ENCODE measurements at places on chromosomes 7 and 10. TPM values are rescaled to one million over a fixed set of nuclear protein-coding genes. Genes with fewer than 3 reads are reported as not detected.

DNA sequence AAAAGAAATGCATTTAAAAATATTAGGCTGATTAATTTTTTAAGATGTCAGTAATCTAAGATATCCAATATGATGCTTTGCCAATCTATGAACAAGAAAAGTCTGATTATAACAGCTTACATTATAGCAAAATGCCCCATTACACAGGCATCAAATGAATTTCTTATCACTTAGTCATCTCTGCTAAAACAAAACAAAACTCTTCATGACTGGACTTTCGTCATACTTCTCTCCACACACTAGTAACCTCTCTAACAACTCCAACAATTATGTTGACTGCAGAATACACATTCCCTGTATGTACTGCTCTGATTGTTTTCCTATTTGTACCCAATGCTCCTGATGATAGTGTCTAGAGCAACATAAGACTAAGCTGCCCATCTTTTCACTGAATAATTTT lies 3.8 kb upstream of the MKI67 start:
- no peak for DNase-seq

DNA sequence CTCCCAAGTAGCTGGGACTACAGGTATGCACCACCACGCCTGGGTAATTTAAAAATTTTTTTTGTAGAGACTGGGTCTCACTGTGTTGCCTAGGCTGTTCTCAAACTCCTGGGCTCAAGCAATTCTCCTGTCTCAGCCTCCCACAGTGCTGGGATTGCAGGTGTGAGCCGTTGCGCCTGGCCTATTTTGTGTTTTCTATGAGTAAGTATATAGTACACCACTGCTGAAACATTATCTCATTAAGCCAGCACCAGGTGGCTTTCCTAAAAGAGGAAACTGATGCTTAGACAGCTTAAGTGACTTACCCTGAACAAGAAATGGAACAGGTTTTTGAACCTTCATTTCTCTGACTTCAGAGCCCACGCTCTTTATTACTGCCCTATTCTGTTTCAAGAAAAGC lies 7.8 kb upstream of the PTPN12 start:
- no peak for DNase-seq

DNA sequence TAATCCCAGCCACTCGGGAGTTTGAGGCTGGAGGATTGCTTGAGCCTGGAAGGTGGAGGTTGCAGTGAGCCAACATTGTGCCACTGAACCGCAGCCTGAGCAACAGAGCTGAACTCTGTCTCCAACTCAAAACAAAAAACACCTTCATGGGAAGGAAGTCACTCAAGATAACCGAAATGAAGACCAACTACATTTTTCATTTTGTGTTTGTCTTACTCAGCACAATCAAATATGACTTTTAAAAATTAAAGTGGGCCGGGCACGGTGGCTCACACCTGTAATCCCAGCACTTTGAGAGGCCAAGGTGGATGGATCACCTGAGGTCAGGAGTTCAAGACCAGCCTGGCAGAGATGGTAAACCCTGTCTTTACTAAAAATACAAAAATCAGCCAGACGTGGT lies 40.0 kb downstream of the CREM start:
- DNase-seq, result no peak

GRCh38 chr10:34811968-34812514 lies 3.1 kb downstream of the PARD3 start:
- DNase-seq, result no peak

DNA sequence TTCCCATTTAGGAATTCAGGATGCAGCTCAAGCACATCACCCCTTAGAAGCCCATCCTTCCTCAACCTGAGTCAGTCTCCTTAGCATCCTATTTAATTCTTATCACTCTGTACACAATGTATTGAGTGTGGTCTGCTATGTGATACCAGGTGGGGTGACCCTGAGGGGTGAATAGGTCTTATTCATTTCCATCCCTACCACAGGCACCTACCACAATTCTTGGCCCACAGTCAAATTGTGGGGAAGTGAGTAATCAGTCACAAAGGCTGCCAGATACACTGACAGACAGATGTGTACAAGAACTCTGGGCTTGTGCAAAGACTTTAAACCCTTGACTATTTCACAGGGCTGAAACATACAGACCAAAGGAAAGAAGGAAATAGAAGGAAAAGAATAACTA lies 560.5 kb downstream of the PARD3 start:
- no peak for DNase-seq

DNA sequence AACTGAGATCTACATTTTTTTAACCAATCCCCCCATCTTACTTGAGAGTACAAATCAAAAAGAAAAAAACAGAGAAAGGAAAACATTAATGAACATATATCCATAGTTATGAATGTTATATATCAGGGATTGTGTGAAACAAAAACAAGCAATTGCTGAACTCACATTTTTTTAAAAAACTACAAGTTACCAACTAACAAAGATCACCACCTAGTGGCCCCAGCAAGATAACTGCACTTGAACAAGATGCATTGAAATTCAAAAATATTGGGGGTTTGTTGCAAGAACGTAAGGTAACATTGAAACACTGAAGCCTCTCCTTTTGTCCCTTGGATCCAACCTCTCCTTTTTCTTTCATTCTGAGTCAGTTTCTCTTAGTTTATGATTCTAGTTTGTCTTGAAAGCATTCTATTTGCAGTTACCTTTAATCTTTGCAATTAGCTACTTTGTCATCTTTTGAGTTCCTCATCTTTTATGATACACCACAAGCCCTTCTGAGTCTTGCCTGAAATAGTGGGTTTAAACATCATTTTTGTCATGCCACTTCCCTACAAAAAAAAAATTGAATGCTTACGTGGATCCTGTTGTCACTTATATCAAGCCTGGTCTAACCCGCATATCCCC lies 87.3 kb upstream of the TES start:
- peak; percentile 10 for DNase-seq

DNA sequence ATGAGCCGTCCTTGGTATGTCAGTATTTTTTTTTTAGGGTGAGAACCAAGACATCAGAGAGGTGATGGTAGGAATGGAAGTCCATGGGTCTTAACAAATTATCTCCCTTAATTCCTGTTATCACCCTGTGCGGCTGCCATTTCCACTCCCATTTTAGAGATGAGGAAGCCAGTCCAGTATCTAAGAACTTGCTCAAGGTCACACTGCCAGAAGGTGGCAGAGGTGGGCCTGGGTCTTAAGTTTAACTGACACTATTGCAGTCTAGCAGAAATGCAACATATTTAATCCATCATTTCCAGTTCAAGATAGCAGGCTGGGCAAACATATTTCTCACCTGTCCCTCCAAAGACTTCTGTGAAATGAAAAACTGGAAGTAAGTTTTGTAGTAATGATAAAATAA lies 108.3 kb downstream of the GLI3 start:
- no peak for DNase-seq

- DNase-seq, result no peak
Measured at GRCh38 chr7:149637911-149638565, 135.3 kb downstream of the ZNF467 start.

GRCh38 chr10:117274509-117274908 lies 33.6 kb downstream of the SLC18A2 start:
- no peak for DNase-seq

GRCh38 chr10:122102146-122102868 lies 113.3 kb downstream of the TACC2 start:
- DNase-seq, result no peak

DNA sequence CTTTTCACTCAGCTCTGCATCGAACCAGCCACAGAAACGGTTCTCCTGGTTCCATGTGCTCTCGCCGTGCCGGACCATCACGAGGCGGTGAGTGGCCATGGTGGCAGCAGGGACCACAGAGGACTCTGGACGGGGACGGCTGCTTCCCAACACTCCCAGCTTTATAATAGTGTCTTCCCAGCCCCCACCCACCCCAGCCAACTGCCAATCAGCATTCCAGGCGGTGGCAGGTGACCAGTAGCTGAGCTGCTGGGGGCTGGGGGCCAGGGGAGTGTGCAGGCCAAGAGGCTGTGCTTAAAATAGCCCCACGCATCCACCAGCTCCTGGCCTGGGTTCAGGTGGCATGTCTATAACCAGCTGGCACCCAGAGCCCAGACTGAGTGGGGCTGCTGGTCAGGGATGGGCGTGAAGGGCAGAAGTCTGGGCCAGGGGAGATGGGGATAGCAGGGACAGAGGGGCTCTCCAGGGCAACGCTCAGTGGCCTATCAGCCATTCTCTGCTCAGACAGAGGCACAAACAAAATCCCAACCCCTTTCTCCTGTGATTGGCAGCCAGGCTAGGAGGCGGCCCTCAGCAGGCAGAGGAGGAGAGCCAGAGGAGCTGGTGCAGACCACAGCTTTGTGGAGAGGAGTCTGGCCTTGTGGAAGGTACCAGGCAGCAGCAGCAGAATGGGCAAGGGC lies at the start of gene PGAM2:
TSS of gene PGAM2 (minus strand) at position 137 of the 680 bp plus-strand sequence. CDS start at position 99, 38 bp downstream.
- DNase-seq, result no peak

DNA sequence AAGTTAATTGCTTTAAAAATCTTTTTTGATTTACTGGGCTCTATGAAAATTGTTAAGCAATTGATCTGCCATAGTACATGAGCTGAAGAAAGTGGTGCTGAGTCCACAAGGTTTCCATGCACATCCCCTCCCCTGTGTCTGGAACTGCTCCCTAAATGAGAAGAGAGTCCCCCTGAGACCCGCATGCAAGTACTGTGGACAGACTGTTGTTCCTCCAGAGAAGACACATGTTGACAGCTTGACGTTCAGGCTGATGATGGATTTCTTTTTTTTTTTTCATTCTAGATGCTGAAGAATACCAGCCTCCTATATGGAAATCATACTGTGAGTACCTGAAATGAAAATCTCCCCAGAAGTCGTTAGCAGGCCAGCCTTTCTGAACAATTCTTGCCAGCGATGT lies 159.8 kb downstream of the CHN2 start:
- no peak for DNase-seq

DNA sequence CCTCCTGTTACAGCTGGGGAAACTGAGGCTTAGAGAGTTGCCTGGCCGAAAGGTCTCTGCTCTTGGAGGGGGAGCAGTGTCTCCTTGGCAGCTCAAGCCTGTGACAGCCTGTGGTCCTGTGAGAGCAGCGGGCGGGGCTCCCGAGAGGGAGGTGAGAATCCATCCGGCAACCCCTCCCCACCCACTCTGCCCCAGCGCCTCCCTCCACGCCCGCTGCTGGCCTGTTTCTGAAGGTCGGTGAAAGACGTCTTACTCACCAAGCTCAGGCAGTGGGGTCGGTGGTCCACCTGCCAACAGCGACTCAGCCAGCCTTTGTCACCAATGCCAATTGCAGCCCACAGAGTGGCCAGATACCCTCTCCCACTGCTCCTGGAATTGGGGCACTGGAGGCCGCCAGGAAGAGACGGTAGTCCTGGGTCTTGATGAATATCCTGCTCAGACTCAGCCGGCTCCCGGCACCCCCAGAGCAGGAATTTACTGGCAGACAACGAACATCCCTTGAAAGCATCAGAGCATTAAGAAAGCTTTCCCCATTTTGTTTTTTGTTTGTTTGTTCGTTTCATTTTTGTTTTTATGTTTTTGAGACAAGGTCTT lies 7.4 kb upstream of the TTYH3 start:
- no peak for DNase-seq

DNA sequence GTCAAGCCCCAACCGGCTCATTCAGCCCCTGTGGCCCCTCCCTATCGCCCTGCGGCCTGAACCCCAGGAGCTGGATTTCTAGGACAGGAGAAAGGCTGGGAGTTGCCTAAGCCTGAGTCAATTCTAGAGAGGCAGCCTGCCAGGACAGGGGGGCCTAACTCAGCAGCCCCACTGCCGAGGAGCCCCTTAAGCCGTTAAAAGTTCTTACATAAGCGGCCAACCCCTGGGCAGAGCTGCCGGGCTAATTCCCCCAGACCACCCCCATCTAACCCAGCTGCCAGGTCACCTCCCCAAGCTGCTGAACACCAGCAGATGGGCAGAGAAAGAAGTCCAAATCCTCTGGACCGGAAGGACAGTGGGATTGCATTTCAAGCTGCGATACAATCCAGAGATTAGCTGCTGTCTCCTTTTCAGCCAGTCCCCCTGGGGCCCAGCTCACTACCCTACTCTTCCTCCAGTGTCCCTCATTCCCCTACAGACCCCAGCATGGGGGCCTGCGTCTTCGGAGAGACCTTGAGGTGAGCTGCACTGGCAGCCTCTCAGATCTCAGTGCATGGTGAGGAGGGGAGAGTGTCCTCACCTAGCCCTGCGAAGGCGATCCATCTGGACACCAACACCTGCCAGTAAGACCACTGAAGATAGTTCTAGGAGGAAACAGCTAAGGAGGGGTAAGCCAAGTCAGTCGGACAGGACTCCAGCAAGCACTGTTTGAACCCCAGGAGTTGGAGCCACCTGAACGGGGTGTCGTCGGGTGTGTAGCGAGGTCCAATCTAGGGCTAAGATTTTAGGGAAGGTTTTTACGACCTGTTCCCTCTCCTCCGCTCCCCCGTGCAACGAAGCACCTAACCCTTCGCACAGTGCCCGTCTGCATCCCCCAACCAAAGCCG lies 830 bp downstream of the IMPDH1 start:
- DNase-seq, result no peak

DNA sequence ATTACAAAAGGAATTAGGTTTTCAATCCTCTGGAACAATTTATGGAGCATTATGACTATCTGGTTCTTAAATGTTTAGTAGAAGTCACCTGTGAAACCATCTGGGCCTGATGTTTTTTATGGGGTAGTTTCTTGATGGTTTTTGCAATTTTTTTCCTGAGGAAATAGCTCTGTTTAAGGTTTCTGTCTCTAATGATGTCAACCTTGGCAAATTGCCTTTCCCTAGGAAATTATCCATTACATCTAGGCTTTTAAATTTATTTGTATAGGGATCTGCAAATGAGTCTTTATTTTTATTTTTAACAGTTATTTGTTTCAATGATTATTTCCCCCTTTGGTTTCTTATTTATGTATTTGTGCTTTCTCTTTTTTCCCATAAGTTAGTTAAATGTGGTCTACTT lies 222.8 kb downstream of the GALNT17 start:
- DNase-seq, result no peak

DNA sequence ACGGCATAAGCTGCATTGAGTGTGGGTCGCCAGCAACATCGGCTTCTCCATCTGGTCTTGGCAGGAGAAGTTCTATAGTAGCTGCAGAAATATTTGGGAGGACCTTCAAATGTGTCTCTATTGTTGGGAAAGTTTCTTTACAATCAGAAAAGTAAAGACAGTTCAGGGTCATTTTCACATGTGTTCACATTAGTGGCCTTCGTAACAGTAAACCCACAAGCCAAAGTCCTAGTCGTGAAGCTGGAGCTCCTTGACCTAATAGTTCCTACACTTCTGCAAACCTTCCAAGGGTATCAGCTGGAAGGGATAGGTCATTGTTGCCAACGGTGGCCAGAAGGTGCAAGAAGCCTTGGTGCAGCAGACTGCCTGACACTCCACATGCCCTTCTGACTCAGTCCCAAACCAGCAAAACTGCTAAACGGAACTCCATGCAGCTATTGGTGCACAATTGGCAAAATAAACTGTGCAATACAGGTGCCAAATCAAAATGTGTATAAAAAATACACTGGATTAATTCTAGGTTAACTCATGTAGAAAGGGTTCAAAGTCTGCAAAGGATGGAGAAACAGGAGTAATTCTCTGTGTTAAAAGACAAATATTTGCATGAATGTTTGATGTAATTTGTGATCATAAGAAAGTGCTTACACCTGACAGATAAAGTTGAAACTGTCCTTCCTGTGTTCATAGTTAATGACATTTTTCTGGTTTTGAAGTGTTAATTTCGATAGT lies 102.8 kb upstream of the EGFR start:
- DNase-seq, result no peak

The HABP2 gene
- not detected for total RNA-seq

The FAM180A gene
- total RNA-seq, result not detected

The NACAD gene
- total RNA-seq, result not detected

The CDNF gene
- 0.85 TPM for total RNA-seq

The OR6B1 gene
- not detected for total RNA-seq

The MRPS17 gene
- 11.8 TPM for total RNA-seq

The ELFN1 gene
- 0.07 TPM for total RNA-seq

The ANKMY2 gene
- total RNA-seq, result 9.8 TPM

The STAM gene
- 23.8 TPM for total RNA-seq

The OGDHL gene
- not detected for total RNA-seq

Measured in activated CD4-positive, alpha-beta T cell treated with anti-CD3 and anti-CD28 coated beads, Interleukin-2, amount 10 ng/mL, durations not matched to agents 7 days and 5 days (primary cell).